ENCODE measurements at places on chromosomes 12 and 14. TPM values are rescaled to one million over a fixed set of nuclear protein-coding genes. Genes with fewer than 3 reads are reported as not detected.

VDR gene
- 0.65 TPM for total RNA-seq

KRT77 gene
- total RNA-seq, result not detected

- DNase-seq, result no peak
Observed at GRCh38 chr12:89084751-89085150, 267.6 kb downstream of the DUSP6 start.

DNA sequence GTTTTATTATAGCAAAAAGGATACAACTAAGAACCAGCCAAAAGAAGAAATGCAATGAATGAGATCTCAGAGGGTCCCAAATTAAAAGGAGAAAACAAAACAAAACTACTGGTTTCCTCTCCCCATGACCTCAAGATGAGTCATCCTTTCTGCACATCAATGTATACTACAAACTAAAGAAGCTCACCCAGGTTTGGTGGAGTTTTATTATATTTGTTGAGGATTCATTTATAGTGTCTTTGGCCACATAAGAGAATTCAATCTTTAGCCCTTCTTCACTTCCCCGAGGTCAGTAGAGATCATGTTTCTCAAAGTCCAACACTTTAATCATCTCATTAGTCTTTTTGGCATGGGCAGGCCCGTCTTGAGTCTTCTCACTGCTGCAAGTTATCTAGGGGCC, 210.6 kb downstream of the SLC6A15 start:
- no peak for DNase-seq

GRCh38 chr12:42190376-42190775, 45.7 kb upstream of the GXYLT1 start:
- no peak for DNase-seq

DNA sequence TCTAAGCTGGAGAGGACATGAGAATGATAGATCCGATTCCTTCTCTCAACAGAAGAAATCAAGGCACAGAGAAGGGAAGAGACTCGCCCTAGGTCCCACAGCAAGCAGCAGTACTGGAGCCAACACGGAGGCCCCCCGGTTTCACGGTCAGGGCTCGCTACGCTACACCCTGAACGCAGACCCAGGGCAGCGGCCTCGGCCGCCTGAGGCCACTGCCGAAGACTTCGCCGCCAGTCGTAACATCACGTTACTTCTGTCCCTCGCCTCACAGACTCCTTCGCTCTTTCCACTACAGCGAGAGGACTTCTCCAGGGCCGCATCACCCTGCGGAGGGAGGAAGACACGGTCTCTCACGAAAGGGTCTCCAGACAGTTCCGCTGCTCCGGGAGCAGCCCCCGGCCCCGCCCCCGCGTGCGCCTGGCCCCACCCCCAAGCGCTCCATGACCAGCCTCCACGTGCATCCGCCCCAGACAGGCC, 411 bp upstream of the DCAF4 start:
- no peak for DNase-seq

DNA sequence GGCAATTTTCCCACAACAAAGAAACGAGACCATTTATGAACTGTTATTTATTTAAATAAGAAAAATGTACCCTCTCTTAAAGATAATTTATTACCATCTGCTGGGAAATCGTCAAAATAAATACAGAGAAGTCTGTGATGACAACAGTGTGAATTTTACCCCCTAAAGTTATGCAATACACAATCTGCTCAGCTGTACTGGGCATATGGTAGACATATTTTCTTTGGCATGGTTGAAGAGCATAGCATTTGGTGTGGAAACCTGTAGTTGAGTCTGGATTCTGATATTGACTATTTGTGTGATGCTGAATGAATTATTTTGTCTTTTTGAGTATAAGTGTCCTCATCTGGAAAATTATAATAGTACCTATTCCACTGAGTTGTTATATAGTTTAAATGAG, 60.0 kb downstream of the CFAP54 start:
- DNase-seq, result no peak

DNA sequence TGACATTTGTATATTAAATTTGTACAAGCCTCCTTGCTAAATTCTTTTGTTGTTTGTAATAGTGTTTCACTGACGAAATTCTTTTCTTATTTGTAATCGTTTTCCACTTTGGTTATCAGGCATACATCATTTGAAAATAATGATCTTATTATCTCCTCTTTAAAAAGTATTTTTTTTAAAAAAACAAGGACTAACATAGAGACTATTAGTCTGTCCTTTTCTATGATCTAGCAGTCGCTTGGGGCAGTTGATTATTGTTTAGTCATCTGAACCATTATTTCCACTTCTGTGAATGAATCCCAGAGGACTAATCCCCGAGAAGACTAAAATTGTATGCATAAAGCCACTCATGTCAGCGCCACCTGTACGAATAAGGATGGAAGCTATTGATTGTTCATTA, 11.5 kb downstream of the ADGRD1 start:
- no peak for DNase-seq
